Skin of body (tissue), 3 donors: ENCODE measurements at places on chromosomes 2 and 18. TPM values are rescaled to one million over a fixed set of nuclear protein-coding genes. Genes with fewer than 3 reads are reported as not detected.

Gene SLC35F6
- 12.4 TPM for total RNA-seq

DNA sequence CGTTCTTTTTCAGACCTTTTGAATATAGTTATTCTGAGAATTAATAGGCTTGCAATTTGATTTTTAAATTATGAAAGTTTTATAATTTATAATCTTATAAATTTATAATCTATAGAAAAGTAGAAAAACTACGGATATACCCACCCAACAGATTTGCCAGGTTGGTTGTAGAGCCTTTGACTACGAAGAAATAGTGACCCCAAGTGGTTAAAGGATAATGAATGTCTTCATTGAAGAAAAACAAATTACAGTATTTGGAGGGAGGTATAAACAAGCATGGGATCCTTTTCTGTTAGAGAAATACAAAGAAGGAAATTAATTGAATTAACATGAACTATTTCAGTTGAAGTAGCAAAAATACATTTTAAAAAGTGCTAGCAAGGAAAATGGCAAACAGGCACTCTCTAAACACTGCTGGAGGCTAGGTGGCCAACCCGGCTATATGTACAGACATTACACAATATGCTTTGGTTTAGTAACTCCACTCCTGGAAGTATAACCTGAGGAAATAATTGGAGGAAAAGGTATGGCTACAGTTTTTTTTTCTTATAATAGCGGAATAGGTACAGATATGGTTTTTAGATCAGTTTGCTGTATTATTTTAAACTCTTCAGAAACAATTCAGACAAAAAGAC lies 110.9 kb downstream of the MIB1 start:
- DNase-seq = no peak

- DNase-seq = no peak
Measured at GRCh38 chr2:220857368-220857767, 714.7 kb downstream of the EPHA4 start.

Gene PPIG
- 44.2 TPM for total RNA-seq

Gene HOXD8
- total RNA-seq = 17.0 TPM

- DNase-seq = no peak
Measured at GRCh38 chr2:118714118-118714517, 133.3 kb downstream of the EN1 start.

- no peak for DNase-seq
Measured at GRCh38 chr2:172097557-172098131, 5.1 kb downstream of the DLX2 start.

DNA sequence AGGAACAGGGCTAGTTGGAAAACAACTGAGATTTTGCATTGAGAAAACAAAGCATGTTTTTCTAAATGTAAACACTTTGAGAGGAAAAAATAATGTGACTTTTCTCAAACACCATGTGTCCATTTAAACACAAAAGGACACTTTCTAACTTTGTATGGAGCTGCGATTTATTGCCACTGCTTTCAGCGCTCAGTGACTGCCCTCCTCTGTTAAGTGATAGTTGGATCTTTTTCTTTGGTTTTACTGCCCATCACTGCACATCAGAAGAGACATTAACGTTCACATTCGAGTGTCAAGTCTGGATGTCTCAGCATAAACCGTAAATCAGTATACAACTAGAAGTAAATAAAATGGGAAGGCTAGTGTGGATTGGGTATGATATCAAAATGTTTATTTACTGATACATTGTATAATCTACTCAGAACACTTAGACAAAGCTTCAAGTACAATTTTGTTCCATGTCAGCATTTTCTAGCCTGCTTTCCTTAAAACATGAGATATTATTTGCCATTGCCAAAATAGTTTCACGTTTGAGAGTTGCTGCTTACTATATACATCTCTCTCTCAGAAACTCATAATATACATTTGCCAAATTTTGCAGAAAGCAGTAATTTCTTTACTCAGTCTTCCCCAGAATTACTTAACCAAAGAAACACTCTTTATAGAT lies 237.6 kb downstream of the IKZF2 start:
- no peak for DNase-seq

GRCh38 chr2:111198701-111199100 lies 78.0 kb downstream of the BCL2L11 start:
- DNase-seq = no peak

DNA sequence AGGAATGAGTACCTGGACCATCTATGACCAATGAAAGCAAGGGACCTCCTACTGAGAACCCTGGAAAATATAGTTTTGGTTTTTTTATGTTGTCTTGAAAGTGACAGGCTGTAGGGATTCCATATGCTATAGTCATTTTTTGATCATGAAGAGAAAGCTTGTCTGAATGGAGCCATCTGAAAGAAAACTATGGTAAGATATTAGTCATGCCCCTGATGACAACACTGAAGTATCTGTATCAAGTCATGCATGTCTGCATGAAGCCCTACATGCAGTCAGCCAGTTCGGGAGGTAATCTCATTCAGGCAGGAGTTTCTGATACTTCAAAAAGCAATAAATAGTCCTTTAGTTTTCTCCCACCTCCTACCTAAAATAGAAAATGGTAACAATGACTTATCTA lies 1042.0 kb downstream of the DPP10 start:
- DNase-seq = no peak

DNA sequence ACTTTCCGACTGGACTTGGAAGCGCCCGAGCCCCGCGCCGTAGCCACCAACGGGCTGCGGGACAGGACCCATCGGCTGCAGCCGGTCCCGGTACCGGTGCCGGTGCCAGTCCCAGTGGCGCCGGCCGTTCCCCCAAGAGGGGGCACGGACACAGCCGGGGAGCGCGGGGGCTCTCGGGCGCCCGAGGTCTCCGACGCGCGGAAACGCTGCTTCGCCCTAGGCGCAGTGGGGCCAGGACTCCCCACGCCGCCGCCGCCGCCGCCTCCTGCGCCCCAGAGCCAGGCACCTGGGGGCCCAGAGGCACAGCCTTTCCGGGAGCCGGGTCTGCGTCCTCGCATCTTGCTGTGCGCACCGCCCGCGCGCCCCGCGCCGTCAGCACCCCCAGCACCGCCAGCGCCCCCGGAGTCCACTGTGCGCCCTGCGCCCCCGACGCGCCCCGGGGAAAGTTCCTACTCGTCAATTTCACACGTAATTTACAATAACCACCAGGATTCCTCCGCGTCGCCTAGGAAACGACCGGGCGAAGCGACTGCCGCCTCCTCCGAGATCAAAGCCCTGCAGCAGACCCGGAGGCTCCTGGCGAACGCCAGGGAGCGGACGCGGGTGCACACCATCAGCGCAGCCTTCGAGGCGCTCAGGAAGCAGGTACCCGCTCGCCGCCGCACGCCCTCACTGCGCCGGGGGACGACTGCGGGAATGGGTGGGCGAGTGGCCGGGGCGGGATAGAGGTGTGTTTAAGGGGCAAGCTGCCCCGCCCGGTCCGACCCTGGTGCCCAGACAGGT lies 713 bp downstream of the ATOH8 start:
- DNase-seq = no peak

Gene PRR30
- not detected for total RNA-seq

DNA sequence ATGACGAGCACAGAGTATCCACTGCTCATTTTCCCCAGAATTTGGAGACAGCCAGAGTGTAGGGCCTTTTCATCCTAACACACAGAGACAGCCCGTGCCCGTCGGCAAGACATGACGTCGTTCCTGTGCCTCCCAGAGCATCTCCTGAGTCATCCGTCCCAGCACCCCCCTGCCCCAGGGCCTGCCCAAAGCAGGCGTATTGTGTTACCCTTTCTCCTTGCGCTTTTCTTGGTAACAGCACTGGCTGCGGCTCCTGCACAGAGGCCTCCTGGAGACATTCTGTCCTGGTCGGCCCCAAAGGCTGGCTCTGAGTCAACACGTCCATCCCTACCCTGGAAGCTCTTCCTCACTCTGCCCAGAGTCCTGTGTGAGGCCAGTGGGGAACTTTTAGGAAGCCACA lies 217.1 kb downstream of the KLHL29 start:
- no peak for DNase-seq

- no peak for DNase-seq
Measured at GRCh38 chr2:229947544-229947943, 25.2 kb downstream of the FBXO36 start.

DNA sequence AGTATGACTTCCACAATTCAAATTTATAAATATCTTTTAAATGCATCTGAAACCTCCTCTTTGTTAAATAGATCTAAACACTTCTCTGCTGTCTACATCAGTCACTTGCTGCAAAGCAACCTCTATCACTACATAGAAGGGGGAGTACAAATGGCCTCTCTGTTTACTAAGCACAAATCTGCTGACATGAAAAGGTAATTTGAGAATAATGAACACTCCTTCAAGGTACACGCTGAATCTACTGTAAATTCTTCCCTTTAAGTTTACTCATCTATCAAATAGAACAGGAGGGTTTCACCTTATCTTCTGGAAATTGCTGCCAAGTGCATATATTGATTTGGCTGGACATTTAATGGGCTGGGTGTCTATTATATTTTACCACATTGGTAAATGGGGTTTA lies 879.6 kb downstream of the SUCLG1 start:
- DNase-seq = no peak

Gene AKAIN1
- not detected for total RNA-seq

- no peak for DNase-seq
Measured at GRCh38 chr2:120388222-120389035, 42.5 kb downstream of the INHBB start.

Gene NCKAP5
- 33.3 TPM for total RNA-seq
